Osteoblast (primary cell): ENCODE measurements at places on chromosomes 5 and 9. TPM values are rescaled to one million over a fixed set of nuclear protein-coding genes. Genes with fewer than 3 reads are reported as not detected.

MIGA2 gene
- total RNA-seq: 21.2 and 22.4 TPM in 2 replicates

CXCL14 gene
- not detected in 2 replicates for total RNA-seq

BTNL8 gene
- total RNA-seq: not detected in 2 replicates

TOR2A gene
- total RNA-seq: 3.8 and 4.7 TPM in 2 replicates

DNA sequence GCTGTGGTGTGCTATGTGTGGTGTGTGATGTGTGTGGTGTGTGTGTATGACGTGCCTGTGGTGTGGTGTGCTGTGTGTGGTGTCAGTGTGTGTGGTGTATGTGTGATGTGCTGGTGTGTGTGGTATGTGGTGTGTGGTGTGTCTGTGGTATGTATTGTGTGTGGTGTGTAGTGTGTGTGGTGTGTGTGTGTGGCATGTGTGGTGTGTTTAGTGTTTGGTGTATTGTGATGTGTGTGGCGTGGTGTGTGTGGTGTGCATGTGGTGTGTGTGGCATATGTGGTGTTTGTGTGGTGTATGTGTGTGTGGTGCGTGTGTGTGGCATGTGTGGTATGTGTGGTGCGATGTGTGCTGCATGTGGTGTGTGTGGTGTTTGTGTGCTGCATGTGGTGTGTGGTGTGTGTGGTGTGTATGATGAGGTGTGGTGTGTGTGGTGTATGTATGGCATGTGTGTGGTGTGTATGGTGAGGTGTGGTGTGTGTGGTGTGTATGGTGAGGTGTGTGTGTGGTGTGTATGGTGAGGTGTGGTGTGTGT, 18.3 kb upstream of the RNU6ATAC start:
- H3K27me3 ChIP-seq: peaks cover 14% of the 10 kb centered on the region
- no peaks in the 10 kb centered on the region for H3K36me3 ChIP-seq
- no peak overlapping the region for H3K27ac ChIP-seq

- H3K4me1 ChIP-seq: peaks cover 11% of the 10 kb centered on the region
- no peaks in the 10 kb centered on the region for H3K36me3 ChIP-seq
- H3K27me3 ChIP-seq: peaks cover 9% of the 10 kb centered on the region
- H3K27ac ChIP-seq: peak overlapping the region; percentile 80
- DNase-seq: peak; percentile 86
Observed at GRCh38 chr9:19493174-19493811, 84.5 kb downstream of the ACER2 start.

DNA sequence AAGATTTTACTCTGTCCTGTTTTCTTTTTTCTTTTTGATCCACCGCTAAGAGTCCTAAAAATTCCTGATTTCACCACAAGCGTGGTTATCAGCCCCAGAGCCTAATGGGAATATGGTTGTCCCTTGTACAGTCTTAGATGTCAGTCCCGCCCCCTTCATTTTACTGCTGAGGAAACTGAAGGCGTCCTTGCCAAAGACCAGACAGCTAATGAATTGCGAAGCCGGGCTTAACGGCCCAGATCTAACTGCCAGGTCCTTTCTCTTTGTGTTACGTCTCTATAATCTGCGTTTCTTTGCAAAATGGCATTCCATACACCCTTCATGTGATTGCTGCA, 497 bp downstream of the NSA2 start:
- peak overlapping the region; percentile 96 for H3K4me3 ChIP-seq
- no peaks in the 10 kb centered on the region for H3K27me3 ChIP-seq
- H3K36me3 ChIP-seq: peaks cover 29% of the 10 kb centered on the region
- peaks cover 35% of the 10 kb centered on the region for H3K4me1 ChIP-seq
- peak overlapping the region; percentile 74 for H3K27ac ChIP-seq

DNA sequence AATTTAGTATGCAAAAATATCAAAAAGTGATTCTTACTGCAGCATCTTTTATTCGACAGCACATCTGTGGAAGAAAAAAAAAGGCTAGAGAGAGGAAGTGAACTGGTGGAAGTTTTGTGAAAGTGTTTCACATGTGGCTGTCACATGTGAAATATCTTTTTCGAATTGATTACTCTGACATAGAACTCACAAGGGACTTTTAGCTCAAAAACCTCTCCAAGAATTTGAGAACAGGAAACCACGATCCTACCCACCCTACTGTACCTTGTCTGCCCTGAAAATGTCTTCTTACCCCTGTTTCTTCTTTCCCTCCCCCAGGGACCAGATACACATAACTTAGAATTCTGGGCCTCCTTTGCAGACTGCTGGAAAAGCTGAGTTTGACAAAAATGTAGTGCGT, 106.5 kb upstream of the PRRC1 start:
- no peaks in the 10 kb centered on the region for H3K27me3 ChIP-seq
- H3K4me3 ChIP-seq: no peak overlapping the region
- H3K27ac ChIP-seq: no peak overlapping the region
- no peak for DNase-seq

DNA sequence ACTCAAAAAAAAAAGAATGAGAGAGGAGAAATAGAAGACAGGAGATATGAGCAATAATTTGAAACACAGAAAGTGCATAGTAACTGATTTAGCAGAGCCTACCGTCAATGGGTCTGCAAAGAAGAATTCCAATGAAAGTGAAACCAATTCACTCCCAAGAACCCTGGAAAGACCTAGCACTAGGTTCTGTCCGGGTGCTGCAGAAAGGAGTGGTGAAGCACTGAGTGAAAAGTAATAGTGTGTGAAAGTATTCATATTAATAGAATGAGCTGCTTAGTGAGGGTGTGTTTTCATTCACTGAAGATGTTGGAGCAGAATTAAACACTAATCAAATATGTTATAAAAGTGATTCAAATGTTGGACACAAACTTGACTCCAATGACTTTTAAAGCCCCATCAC, 51.3 kb upstream of the SLC30A5 start:
- no peaks in the 10 kb centered on the region for H3K36me3 ChIP-seq
- H3K4me3 ChIP-seq: no peak overlapping the region
- no peak for DNase-seq
- H3K27ac ChIP-seq: no peak overlapping the region
- H3K4me1 ChIP-seq: no peaks in the 10 kb centered on the region

DNA sequence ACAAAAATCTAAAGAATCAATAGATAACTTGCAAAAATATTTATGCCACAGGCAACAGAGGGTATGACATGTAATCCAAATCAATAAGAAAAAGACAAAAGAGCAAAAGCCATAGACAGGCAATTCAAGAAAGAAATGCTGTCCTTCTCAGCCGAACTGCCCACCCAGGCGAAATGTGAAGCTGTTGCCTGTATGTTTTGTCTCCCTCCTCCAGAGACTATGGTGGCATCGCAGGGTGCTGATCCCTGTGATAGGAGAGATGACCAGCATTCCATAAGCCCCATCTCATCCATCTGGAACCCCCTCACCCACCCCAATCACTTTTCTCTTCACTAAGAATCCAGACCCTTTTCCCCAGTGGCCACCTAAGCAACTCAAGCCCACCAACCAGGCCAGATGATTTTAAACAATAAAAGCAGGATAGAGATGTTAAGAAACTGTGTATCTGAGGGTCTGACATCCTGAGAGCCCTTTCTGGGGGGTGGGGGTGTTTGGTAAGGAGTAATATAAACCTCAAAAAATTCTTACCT, 5.3 kb upstream of the ACSL6 start:
- peaks cover 36% of the 10 kb centered on the region for H3K27me3 ChIP-seq
- H3K4me3 ChIP-seq: no peak overlapping the region
- no peaks in the 10 kb centered on the region for H3K4me1 ChIP-seq
- H3K27ac ChIP-seq: no peak overlapping the region

DNA sequence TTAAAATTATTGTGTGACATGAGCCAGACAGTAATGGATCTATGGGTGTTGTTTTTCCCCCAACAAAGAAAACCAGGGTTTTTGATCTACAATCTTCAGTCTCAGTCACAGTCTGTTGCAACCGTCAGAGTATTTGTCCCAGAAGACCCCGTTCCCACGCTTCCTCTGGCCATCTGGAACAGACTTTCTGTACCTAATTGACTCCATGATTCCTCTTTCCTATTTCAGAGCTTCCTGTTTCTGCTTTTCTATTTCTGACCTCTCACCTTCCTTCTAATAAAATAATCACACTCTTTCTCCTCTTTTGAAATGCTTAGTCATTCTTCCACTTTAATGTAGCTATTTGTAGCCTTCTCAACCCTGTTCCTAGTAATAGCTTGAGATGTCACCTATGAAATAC, 1044.8 kb downstream of the DTWD2 start:
- H3K4me3 ChIP-seq: no peak overlapping the region
- H3K4me1 ChIP-seq: no peaks in the 10 kb centered on the region
- DNase-seq: no peak

DNA sequence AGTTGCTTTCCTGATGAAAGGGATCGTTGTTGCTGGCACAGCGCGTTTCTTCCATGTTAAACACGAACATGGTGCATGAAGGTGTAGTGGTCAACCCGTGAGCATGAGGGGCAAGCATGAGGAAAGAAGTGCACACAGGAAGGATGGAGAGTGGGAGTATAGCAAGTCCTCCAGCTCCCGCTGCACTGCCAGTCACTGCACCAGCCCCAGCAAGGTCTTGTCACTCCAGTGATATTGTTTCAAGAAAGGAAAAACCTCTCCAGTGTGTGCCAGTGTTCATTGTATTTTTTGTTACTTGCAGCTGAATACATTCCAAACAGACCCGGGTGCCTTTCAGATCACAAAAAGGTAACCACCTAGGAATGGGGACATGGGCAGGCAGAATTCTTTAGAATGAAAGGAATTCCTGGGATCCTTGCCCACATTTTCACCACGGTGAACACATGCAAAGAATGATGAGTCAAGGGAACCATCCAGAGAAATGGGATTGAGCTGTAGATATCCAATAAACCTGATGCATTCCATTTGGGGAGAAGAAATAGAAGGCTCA, 186.3 kb downstream of the AOPEP start:
- DNase-seq: no peak
- no peaks in the 10 kb centered on the region for H3K36me3 ChIP-seq
- peaks cover 48% of the 10 kb centered on the region for H3K4me1 ChIP-seq
- no peaks in the 10 kb centered on the region for H3K27me3 ChIP-seq
- H3K27ac ChIP-seq: peak overlapping the region; percentile 92

DNA sequence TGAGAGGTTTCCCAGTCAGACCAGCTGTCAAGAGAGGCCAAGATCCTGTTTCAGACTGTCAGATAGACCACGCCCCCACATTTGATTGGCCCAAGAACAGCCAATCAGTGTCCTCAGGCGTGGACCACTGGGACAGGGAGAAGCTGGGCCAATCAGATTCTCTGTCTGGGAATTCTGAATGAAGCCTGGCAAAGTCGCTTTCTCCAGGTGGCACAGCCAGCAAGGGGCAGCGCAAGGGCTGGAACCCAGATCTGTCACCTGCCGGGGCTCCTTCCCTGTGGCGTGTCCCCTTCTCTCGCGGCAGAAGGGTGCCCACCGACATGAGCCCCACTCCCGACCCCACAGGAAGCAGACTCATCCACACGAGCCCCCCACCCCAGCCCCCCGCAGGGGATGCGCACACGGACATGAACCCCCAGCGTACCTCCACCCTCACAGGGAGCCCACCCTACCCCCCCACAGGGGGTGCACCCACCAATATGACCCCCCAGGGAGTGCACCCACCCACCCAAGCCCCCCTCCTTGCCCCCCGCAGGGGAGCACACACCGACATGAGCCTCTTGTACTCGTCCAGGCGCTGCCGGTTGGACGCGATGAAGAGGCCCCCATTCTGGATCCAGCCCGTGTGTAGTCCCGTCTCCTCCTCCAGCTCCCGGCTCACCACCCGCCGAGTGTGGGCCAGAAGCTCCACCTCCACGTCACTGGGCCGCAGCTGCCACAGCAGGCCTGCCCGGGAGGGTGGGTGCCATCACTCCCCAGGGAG, 6.1 kb downstream of the SARDH start:
- H3K27me3 ChIP-seq: no peaks in the 10 kb centered on the region
- peak; percentile 99 for DNase-seq
- no peaks in the 10 kb centered on the region for H3K4me1 ChIP-seq
- no peaks in the 10 kb centered on the region for H3K36me3 ChIP-seq
- H3K27ac ChIP-seq: no peak overlapping the region

- H3K27ac ChIP-seq: no peak overlapping the region
- H3K36me3 ChIP-seq: no peaks in the 10 kb centered on the region
- no peak for DNase-seq
- no peaks in the 10 kb centered on the region for H3K4me1 ChIP-seq
- H3K27me3 ChIP-seq: no peaks in the 10 kb centered on the region
- no peak overlapping the region for H3K4me3 ChIP-seq
Observed at GRCh38 chr5:149089796-149090195, 26.9 kb upstream of the SH3TC2 start.

GRCh38 chr9:35656831-35657545, 831 bp downstream of the RMRP start:
- H3K36me3 ChIP-seq: peaks cover 20% of the 10 kb centered on the region
- peak overlapping the region; percentile 65 for H3K4me3 ChIP-seq
- DNase-seq: no peak
- peaks cover 30% of the 10 kb centered on the region for H3K4me1 ChIP-seq
- H3K27ac ChIP-seq: peak overlapping the region; percentile 100

GRCh38 chr5:60719329-60719728, 19.4 kb upstream of the DEPDC1B start:
- H3K4me1 ChIP-seq: no peaks in the 10 kb centered on the region
- H3K27me3 ChIP-seq: no peaks in the 10 kb centered on the region
- DNase-seq: no peak
- no peak overlapping the region for H3K4me3 ChIP-seq
- H3K36me3 ChIP-seq: no peaks in the 10 kb centered on the region
- no peak overlapping the region for H3K27ac ChIP-seq

DNA sequence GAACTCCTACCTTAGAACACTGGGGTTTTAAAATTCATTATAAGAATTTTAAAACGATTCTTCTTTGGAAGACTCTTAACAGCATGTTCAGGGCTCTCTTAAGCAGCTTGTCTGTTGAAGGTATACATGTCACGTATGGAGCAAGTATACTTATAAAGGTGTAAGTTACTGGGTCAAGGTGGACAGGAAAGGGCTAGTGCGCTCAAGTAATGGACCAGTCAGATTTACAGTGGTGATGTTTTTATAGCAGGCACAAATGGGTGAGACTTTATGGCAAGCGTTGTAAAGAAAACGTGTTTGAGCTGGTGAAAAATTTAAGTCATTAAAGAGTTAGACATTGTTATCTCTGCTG, 7.9 kb downstream of the SLC44A1 start:
- H3K4me1 ChIP-seq: no peaks in the 10 kb centered on the region
- no peak overlapping the region for H3K27ac ChIP-seq

- no peak overlapping the region for H3K4me3 ChIP-seq
- DNase-seq: no peak
- no peaks in the 10 kb centered on the region for H3K4me1 ChIP-seq
- H3K27me3 ChIP-seq: peaks cover 59% of the 10 kb centered on the region
- no peaks in the 10 kb centered on the region for H3K36me3 ChIP-seq
Observed at GRCh38 chr9:37667706-37668105, 17.0 kb downstream of the FRMPD1 start.

DNA sequence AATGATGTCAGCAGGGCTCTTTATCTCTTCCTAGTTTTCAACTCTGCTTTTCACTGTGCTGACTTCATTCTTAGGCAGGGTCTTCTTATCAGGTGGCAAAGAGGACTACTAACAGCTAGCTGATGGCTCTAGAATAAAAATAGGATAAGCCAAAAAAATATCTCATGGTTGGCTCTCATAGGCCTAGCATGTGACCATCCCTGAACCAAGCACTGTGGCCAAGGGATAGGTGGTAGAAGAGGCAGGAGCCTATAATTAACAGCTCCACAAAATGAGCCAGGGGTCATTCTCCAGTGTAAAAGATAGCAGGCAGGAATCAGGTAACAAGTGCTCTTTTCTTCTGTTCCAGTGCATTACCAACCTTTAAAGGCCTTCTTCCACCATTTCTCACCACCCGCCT, 21.1 kb downstream of the ANKDD1B start:
- H3K36me3 ChIP-seq: no peaks in the 10 kb centered on the region
- no peak overlapping the region for H3K4me3 ChIP-seq
- H3K27ac ChIP-seq: no peak overlapping the region
- no peaks in the 10 kb centered on the region for H3K4me1 ChIP-seq
- no peak for DNase-seq
